ENCODE measurements at places on chromosomes 2 and 18.

- DNase-seq: no peak
These were observed 34.8 kb downstream of the SDC1 start for GRCh38 chr2:20190170-20190569.

DNA sequence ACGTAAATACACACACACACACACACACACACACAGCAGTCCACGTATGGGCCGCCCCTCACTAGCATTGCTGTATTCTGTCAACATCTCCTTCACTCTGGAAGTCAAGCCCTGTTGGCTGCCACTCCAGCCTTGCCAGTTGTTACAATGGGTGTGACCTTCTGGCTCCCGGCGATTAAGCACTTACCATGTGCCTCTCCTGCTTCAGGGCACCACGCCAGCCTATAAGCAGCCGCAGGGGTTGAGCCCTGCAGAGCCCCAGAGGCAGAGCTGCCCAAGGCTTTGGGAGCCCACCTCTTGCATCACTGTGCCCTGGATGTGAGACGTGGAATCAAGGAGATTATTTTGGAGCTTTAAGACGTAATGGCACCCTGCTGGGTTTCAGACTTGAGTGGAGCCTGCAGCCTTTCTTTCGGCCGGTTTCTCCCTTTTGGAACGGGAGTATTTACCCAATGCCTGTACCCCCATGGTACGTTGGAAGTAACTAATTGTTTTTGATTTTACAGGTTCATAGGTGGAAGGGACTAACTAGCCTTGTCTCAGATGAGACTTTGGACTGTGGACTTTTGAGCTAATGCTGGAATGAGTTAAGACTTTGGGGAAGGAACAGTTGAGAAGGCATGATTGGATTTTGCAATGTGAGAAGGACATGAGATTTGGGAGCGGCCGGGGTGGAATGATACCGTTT lies 54.5 kb upstream of the ROCK2 start:
- no peak for DNase-seq

DNA sequence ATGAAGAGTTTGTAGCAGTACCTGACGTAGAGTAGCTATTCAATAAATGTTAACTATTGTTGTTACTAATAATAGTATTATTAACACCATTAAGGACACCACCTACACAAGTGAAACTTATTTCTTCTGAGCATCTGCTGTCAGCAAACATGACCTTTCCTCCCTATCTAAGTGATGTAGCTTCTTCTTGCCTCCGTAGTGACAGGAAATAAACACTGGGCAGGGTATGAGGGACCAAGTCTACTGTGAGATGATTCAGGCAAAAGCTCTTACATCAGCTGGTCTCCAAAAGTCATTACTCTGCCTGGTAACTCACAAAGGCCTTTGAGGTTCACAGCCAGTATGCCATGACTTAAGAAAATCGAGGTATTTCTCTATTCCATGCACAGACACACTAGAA lies 750.5 kb downstream of the CPS1 start:
- peak; percentile 5 for DNase-seq

DNA sequence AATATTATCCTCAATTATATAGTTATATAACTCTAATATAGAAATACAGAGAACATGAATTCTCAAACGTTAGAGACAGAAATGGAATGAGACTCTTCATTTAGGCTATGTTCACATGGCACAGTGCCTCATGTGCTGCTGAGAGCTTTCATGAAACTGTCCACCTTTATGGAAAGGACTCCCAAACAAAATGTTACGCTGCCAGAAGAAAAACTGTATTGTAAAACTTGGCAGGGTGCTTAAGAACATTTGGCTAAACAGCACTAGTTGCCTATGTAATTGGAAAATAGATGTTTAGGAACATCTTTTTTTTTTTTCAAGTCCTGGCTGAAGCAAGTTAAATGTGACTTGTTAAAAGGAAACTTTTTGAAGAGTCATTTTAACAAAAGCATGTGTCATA lies 396.0 kb downstream of the ERBB4 start:
- no peak for DNase-seq

- no peak for DNase-seq
These were observed 11.6 kb downstream of the CROCC2 start for GRCh38 chr2:240917684-240918257.

GRCh38 chr2:40244675-40245074 lies 207.2 kb downstream of the SLC8A1 start:
- peak; percentile 59 for DNase-seq

DNA sequence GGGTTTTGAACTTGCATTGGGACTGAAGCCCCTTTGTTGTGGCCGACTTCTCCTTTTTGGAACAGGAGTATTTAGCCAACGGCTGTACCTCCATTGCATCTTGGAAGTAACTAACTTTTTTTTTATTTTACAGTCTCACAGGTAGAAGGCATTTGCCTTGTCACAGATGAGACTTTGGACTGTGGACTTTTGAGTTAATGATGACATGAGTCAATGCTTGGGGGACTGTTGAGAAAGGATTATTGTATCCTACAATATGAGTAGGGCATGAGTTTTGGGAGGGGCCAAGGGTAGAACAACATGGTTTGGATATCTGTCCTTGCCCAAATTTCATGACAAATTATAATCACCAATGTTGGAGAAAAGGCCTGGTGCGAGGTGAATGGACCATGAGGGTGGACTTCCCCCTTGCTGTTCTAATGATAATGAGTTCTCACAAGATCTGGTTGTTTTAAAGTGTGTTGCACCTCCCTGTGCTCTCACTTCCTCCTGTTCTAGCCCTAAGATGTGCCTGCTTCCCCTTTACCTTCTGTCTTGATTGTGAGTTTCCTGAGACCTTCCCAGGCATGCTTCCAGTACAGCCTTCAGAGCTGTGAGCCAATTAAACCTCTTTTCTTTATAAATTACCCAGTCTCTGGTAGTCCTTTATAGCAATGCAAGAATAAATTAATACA lies 1269.4 kb upstream of the CHAC2 start:
- DNase-seq: no peak

DNA sequence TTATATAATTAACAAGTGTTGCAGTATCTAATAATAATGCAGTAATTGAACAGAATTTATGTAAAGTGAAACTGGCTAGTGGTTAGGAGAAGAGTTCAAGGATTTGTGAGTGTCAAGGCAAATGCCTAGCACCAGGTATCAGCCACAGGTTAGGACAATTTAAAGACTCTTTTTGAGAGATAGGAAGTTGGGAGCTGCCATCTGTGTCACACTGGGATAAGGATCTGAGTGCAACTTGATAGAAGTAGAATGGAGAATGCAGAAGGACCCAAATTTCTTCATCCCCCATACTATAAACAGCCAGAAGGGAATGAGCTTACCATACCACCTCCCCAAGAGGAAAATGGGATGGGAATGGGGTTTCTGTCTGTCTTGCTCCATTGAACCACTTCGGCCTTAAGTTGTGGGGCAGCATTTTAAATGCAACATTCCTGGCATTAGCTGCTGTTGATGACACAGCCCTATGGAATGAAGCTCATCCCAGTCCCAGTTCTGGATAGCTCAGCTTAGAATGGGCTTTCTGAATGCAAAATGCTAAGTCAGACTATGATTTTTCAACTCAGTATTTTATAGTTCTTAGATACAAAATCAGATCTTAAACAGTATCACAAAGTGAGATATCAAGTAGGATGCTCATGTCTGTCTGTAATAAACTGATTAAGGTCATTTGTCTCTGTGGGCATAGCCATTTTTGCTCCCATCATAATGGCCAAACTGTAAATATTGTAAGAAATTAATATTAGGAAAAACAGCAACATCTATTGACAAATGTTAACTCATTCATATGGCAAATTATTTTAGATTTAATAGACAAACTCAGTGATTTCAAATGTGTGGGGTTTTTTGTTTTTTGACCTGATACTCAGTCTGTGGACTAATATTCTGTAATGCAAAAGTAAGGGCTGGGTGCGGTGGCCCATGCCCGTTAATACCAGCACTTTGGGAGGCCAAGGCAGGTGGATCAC lies 44.0 kb downstream of the GPR155 start:
- peak; percentile 22 for DNase-seq

GRCh38 chr18:12659904-12660605 lies 2.1 kb upstream of the SPIRE1 start:
- peak; percentile 81 for DNase-seq

DNA sequence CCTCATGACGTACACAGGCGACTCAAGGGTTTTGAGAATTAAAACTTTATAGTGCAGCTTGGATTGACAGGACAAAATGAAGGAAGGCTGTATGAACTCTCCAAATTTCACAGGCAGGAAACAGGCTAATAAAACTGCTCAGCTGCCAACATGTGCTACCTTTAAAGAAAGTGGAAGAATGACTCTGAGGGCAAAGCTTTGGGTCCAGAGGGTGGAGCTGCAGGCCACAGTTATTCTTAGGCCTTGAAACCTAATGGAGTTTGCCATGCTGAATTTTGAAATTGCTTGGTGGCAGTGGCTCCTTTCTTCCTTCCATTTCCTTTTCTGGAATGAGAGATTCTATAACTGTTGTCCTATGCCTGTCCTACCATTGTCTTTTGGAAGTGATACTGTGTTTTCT lies 34.8 kb downstream of the HAT1 start:
- peak; percentile 18 for DNase-seq

DNA sequence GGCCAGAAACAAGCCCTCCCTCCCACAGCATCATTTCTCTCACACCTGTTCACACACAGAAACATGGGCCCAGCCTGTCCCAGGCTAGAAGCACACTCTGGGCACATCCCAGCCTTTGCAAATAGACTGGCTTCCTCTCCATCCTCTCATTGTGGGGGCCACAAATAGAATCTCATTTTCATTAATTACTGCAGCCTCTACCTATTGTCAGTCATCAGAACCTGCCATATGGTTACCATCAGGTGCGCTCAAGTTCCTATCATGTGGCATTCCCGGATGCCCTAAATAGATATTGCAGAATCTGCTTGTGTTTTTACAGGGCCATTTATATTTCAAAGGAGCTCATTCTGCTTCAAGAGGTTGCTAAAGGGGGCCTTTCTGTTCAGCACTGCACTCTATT lies 460.7 kb downstream of the BCL11A start:
- no peak for DNase-seq

DNA sequence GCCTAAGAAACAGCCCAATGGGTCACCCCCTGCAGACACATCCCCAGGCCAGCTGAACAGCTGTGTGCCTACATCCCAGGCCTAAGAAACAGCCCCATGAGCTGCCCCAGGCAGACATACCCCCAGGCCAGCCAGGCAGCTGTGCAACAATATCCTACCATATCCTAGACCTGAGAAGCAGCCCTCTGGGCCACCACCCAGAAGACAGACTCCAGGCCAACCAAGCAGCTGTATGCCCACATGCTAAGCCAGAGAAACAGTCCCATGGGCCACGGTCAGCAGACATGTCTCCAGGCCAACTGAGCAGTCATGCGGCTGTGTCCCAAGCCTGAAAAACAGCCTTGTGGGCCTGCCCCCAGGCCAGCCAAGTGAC lies 205.5 kb downstream of the ATAD2B start:
- DNase-seq: no peak

DNA sequence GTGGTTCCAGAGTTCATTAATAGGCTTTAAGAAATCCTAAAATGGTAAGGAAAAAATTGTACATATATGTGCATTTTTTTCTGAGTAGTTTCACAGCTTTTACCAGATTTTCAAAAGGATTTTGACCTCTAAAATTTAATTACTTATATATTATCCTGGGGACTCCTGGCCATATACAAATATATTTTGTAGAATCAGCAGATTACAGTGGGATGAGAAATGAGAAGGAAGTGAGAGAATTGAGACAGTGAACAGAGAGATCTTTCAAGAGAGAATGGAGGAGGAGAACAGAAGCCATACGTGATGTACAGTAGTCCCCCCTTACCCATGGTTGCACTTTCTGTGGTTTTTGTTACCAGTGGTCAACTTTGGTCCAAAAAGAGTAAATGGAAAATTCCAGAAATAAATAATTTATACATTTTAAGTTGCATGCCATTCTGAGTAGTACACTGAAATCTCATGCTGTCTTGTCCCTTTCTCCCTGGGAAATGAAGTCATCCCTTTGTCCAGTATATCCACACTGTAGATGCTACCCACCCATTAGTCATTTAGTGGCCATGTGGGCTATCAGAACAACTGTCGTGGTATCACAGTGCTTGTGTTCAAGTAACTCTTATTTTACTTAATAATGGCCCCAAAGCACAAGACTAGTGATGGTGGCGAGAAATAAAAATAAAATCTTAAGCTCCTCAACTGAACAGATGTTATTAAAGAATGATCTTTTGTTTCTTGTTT lies 130.4 kb upstream of the MYO3B start:
- no peak for DNase-seq

DNA sequence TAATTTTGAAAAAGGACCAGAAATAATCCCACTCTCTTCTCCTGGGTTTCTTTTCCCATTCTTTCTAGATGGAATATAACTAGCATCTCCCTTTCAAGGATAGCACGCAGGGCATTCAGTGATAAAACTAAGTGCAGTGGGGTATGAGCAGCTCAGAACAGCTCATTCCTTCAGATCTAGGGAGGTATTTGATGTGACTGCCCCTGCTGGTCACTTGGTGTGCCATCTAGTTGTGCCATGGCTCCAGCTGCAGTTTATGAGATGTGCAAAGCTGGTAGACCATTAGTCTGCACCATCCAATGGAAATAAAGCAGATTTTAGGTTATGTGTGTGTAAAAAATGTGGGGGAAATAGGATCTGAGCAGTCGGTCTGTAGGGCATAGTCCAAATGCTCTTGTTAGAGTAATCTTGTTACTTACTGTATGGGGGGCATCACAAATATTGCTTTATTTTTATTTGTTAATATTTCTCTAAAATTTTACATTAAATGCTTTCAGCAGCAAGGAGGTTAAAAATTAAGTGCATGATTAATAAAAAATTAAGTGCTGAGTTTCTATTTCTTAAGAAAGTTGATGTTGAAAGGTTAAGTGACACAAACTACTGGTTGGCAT lies 38.9 kb downstream of the CTAGE1 start:
- peak; percentile 70 for DNase-seq

GRCh38 chr2:109607766-109608165 lies 6.0 kb downstream of the SEPTIN10 start:
- DNase-seq: peak; percentile 26

- no peak for DNase-seq
These were observed 196.8 kb downstream of the MCFD2 start for GRCh38 chr2:46718784-46719183.

- no peak for DNase-seq
These were observed 390.0 kb downstream of the MEIS1 start for GRCh38 chr2:66824926-66825325.

DNA sequence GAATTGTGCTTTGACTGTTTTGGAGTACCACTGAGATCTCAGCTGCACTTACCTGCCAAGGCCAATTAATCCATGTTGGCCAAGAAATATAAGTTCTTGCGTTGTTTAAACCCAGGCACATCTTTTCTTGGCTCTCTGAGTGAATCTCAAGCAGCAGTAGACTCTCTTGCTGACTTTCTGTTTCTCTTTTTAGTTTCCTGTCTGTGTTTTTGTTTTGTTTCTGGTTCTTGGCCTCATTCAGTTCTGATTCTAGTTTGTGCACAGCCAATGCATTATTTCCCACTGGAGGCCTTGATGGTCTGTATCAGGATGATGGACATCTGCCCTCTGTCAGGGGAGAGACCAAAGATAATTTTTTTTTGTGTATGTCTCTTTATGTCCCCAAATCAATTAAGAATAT lies 379.4 kb downstream of the CDH2 start:
- DNase-seq: no peak

- DNase-seq: no peak
These were observed 70.1 kb downstream of the EDAR start for GRCh38 chr2:108918941-108919341.

- no peak for DNase-seq
These were observed 191.8 kb downstream of the FTCDNL1 start for GRCh38 chr2:199659207-199659606.
